KG1 (cell line): ENCODE measurements at places on chromosomes 3 and 15.

DNA sequence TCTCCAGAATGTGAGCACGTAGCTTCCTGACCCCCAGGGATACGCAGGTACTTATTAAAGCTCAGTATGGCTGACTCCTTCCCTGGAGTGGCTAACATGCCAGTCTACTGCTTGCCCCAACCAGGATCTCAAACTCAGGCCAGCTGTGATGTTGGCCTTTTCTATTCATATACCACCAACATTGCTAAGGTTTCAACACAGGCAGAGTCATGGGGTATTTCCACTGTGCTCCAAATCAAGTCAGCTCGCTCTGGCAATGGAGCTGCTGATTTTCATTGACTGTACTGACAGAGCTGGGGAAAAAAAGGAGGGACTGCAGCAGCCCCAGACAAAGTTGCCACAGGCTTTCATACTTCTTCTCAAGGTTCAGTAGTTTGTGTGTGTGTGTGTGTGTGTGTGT lies 87.0 kb downstream of the CFAP20DC start:
- no peak for DNase-seq

GRCh38 chr3:29370476-29371420 lies 89.9 kb downstream of the RBMS3 start:
- no peak for DNase-seq

DNA sequence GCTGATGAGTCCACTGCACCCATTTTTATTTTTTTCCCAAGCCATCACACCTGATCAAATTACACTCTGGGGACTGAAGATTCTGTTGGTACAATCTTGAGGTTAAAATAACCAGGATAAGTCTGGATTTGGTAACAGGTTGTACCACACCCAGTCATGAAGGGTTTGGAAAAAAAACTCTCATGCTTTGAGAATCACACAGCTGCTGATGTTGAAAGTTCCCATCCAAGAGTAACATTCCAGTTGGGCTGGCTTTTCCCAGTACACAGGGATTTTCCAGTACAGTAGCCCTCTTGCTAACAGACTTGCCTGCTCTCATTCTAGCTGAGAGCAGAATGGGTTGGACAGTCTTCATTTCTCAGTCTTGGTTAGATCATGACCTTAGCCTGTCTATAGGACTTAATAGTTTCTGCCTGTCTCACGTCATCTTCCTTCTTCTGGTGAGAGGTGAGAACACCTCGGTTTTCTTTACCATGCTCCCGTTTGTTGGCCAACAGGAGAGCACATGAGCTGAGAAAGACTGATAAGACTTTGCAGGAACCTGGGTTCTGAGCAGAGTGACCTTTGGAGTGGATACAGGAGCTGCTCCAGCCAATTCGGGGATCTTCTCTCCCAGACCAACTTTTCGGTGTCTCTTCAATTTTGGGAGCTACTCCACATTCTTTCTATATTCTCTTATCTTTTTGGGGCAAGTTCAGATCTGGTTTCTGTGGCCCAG lies 300.1 kb upstream of the LYSMD4 start:
- DNase-seq = no peak

- DNase-seq = no peak
Observed at GRCh38 chr3:128907706-128908445, 28.5 kb downstream of the ACAD9 start.

DNA sequence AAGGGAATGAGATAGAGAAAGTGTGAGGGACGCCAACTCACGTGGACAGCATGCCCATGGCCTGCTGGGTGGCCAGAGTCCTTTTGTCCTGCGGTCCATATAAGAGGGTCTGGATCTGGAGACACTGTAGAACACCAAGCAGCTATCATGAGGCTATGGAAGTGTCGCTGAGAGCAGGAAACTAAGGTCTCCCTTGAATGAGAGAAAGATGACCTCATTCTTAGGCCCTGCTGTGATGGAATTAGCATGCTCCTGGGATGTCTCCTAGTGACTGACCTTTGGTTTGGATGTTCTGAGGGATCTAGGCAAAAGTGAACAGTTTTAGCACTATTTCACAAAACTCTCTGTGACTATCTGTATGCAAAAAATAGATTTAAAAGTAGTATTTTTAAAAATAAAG lies 34.4 kb downstream of the SYNM start:
- no peak for DNase-seq

GRCh38 chr3:8562081-8562595 lies 60.5 kb downstream of the LMCD1 start:
- DNase-seq = no peak
